Progenitor cell of endocrine pancreas (in vitro differentiated cells): ENCODE measurements at places on chromosomes 13 and 19.

GRCh38 chr13:111044087-111044830 lies 70.9 kb upstream of the ARHGEF7 start:
- no peaks in the 10 kb centered on the region for H3K4me1 ChIP-seq
- H3K27ac ChIP-seq, result no peak overlapping the region
- no peaks in the 10 kb centered on the region for H3K36me3 ChIP-seq
- peaks cover 24% of the 10 kb centered on the region for H3K27me3 ChIP-seq
- no peak for DNase-seq

DNA sequence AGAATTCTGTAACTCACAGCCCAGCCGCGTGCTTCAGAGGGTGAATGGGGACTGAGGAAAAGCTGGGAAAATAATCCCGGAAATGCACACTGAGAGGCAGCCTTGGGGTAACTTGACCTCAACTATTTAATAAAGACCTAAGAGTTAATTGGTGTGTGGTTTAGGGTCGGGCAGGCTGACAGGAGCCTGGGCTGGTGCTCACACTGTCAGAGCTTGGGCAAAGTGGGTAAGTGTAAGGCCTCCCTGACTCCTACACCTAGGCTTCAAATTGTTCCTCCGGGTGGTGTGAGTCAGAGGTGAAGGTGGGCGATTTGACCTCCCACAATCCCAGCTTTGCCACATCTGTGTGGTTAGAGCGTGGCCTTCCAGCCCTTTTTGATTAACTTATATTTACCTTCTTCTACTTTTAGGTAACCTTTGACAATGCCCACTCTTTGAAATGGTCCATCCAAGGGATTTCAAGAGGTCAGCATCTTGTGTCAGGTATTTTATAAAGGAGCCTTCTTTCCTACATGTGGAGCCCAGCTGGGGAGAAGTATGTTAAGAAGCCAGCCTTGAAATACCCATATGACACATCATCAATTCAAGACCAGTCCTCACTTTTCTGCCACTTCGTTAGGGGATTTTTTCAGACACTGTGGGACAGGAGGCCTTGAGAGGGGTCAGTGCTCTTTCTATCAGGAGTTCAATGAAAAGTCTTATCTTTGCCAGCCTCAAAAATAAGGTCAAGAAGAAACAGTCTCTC lies 114.2 kb downstream of the NUFIP1 start:
- no peaks in the 10 kb centered on the region for H3K27me3 ChIP-seq
- H3K27ac ChIP-seq, result no peak overlapping the region
- H3K36me3 ChIP-seq, result no peaks in the 10 kb centered on the region

DNA sequence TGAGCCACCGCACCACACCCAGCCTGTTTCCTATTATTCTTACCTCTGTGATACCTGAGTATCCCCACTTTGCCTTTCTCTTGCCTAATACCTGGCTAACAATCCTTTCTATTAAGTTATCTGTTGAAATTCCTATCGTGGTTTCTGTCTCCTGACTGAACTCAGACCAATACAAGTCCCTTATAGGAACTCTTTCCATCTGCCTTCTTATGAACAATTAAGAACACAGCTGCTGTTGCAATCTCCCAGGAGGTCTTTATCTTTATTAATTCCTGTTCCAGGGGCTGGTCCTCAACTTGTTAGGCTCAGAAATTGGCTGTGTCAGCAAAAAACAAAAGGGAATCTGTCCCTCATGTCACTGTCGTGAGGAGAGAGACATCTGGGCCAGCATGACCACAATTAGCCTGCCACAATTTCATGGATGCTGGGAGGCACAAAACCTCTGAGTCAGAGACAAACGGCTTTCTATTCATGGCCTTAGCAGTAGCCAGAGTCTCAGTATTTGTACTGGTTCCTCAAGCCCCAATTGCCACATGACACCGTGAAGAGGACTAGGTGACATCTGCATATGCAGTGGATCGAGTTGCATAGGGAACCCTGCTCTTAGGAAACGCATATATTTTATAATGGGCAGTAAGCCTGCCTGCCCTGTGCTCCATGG lies 58.2 kb downstream of the NUFIP1 start:
- H3K36me3 ChIP-seq, result no peaks in the 10 kb centered on the region
- H3K27me3 ChIP-seq, result no peaks in the 10 kb centered on the region
- DNase-seq, result no peak
- no peak overlapping the region for H3K27ac ChIP-seq
- H3K4me1 ChIP-seq, result no peaks in the 10 kb centered on the region

DNA sequence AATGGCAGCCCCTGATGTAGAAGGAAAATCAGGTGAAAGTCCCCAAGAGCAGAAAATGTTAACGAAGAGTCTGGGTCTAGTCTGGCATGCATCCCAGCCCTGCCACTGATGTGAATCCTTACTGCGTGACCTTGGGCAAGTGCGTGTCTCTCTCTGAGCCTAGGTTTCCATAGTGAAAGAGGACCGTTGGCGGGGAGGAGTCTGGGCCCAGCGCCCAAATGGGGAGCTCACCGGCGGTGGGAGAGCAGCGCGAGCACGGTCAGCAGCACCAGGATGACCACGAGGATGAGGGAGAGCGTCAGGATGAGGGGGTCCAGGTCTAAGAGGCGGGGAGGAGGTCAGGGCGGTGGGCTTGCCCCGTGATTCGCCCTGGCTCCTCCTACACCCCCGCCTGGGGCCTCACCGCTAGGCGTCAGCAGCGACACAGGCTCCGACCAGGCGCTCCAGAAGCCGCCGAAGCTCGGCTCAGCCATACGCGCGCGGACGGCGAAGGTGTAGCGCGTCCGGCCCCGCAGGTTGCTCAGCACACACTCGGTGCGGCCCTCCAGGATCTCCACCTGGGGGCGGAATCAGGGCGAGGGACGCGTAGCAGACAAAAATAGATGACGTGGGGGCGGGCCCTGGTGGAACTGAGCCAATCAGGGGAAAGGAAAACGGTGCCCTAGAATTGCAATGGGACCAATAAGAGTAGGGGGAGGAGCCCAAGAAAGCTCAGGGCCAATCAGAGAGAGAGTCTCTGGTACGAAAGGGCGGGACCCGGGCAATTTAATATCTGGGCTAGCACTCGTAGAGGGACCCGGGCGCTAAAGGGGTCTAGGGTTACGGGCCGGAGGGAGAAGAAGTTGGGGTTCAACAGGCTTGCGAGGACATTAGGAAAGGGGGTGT lies 3.2 kb downstream of the EPOR start:
- peak overlapping the region; percentile 96 for H3K27ac ChIP-seq
- peak overlapping the region; percentile 77 for H3K4me3 ChIP-seq
- DNase-seq, result peak; percentile 95
- H3K4me1 ChIP-seq, result peaks cover 12% of the 10 kb centered on the region
- peaks cover 11% of the 10 kb centered on the region for H3K27me3 ChIP-seq
- H3K36me3 ChIP-seq, result peaks cover 3% of the 10 kb centered on the region

DNA sequence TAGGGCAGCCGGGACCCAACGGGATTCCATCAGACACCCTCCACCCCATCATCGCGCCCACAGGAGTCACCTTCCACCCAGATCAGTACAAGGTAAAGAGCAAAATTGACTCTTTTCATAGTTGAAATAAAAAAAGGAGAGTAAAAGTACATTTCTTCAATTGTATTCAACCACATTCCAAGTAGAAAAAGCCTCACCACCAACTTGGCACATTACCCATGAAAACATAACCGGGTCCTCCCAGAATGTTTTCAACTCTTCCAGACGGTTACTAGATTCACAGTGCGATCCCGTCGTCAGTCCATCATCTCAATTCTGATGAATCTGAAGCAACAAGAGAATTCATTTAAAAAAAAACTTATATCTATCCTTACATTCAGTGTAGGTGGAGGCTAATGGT lies 125.2 kb downstream of the RAB20 start:
- peaks cover 22% of the 10 kb centered on the region for H3K36me3 ChIP-seq
- H3K27me3 ChIP-seq, result no peaks in the 10 kb centered on the region
- H3K4me3 ChIP-seq, result no peak overlapping the region
- peaks cover 1% of the 10 kb centered on the region for H3K4me1 ChIP-seq
- DNase-seq, result no peak

DNA sequence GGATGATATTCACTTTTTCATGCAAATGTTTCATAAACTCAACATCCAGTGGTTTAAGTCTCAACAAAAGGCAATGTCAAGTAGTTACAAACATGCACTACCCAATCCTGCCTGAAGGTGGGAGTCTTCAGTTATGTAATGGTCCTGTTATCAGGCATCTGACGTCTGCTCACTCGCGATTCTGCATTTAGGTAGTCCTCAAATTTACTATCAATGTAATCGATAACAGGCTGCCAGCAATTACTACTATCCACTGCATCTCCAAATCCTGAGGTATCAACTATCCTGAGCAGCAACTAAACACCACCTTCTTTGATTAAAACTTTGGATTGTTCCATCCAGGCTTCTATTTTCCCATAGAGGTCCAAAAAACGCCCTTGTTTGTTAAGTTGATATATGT lies 51.2 kb downstream of the NLRP12 start:
- peak overlapping the region; percentile 52 for H3K27ac ChIP-seq
- peak; percentile 49 for DNase-seq
- no peaks in the 10 kb centered on the region for H3K27me3 ChIP-seq
- H3K4me1 ChIP-seq, result peaks cover 34% of the 10 kb centered on the region
- no peak overlapping the region for H3K4me3 ChIP-seq

DNA sequence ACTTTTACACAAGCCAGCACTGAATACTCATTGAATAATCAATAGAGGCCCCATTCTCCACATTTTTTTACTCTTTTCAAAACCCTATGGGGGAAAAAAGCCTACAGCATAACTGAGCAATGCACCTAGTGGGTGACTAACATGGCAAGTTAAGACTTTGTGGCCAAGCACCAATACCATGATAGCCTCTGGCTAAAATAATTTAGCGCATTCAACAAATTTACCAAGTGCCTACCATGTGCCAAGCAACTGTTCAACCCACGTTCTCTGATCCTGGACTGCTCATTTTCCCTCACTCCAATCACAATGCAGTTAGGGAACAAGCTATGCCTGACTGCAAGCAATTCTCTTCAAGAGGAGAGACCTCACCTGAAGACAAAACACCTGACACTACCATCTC lies 3.0 kb downstream of the ANKRD10 start:
- peaks cover 8% of the 10 kb centered on the region for H3K36me3 ChIP-seq
- H3K27me3 ChIP-seq, result no peaks in the 10 kb centered on the region
- peak overlapping the region; percentile 95 for H3K27ac ChIP-seq
- peak overlapping the region; percentile 88 for H3K4me3 ChIP-seq
- no peak for DNase-seq

- no peak overlapping the region for H3K27ac ChIP-seq
- no peaks in the 10 kb centered on the region for H3K4me1 ChIP-seq
- H3K4me3 ChIP-seq, result no peak overlapping the region
- DNase-seq, result no peak
Measured at GRCh38 chr13:32911506-32911905, 104.7 kb upstream of the KL start.

DNA sequence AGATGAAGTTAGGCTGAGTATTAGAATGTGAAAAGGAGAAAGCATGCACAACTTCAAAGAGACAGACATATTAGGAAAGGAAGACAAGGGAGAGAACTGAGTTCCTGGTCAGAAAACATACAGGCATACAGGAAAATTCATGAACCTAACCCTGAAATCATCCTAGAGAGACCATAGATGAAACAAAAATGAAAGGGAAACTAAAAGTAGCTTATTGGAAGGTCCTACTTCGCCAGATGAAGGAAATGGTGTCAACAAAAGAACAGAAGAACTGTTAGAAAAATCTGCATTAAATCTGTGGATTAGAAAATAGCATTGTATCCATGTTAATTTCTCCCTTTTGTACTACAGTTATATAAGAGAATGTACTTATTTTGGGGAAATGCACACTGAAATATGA lies 169.0 kb upstream of the UFM1 start:
- H3K27me3 ChIP-seq, result no peaks in the 10 kb centered on the region
- no peak overlapping the region for H3K27ac ChIP-seq
- H3K4me1 ChIP-seq, result peaks cover 8% of the 10 kb centered on the region

DNA sequence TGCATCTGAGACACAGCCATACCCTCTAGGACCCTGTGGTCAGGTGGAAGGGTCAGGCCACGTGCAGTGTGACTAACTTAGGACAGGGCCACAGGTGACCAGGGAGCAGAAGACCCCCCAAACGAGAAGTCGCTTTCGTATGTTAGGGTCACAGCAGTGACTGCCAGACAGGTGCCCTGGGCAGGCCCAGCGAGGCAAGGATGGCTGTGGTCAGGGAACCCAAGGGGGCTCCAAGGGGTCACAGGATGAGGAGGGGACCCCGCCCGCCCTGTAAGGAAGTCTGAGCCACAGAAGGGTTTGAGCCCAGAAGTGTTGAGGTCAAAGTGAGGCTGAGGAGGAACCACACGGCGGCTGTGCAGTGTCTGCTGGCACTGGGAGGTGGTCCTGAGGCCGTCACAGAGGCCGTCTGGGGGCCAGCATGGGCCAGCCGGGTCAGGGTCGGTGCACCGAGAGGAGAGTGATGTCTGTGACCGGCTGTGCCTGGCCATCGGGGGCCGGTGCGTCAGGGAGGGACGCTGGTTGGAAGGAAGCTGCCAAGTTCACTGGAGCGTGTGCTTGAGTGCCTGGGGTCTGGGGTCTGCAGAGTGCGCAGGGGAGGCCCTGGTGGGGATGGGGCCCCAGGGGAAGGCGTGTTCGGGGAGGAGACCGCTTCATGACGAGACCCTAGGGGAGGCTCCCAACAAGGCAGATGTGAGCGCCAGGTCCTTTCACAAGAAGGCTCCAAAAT lies 24.8 kb upstream of the TMEM255B start:
- no peak for DNase-seq
- no peaks in the 10 kb centered on the region for H3K4me1 ChIP-seq
- no peak overlapping the region for H3K4me3 ChIP-seq
- no peaks in the 10 kb centered on the region for H3K27me3 ChIP-seq

GRCh38 chr19:1452802-1453524 lies 3.0 kb downstream of the APC2 start:
- DNase-seq, result no peak
- no peaks in the 10 kb centered on the region for H3K36me3 ChIP-seq
- no peak overlapping the region for H3K27ac ChIP-seq
- H3K4me1 ChIP-seq, result no peaks in the 10 kb centered on the region

- no peak overlapping the region for H3K27ac ChIP-seq
- DNase-seq, result no peak
- H3K4me1 ChIP-seq, result no peaks in the 10 kb centered on the region
- no peak overlapping the region for H3K4me3 ChIP-seq
- H3K36me3 ChIP-seq, result no peaks in the 10 kb centered on the region
Measured at GRCh38 chr13:77545626-77546412, 10.3 kb downstream of the SCEL start.

DNA sequence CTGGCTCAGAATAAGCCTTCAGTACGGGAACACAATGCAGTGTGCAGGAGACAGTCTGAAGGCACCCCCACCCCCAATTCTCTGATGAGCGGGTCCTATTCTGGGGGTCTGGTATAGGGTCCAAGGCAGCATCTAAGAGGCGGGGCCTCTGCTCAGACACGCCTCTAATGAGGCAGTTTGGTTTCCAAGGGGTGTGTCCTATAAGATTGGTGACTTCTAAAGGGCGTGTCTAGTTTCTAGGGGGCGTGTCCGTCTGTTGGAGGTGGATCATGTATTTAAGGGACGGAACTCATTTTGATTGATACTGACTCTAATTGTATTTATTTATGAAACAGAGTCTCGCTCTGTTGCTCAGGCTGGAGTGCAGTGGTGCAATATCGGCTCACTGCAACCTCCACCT lies 8.7 kb downstream of the FIZ1 start:
- no peaks in the 10 kb centered on the region for H3K27me3 ChIP-seq
- H3K4me1 ChIP-seq, result peaks cover 9% of the 10 kb centered on the region
- no peak for DNase-seq
- H3K4me3 ChIP-seq, result no peak overlapping the region
